Transverse colon (tissue), 4 donors: ENCODE measurements at places on chromosomes 4 and X.

GRCh38 chrX:31819455-31819854, 747.6 kb upstream of the FTHL17 start:
- DNase-seq: no peak

DNA sequence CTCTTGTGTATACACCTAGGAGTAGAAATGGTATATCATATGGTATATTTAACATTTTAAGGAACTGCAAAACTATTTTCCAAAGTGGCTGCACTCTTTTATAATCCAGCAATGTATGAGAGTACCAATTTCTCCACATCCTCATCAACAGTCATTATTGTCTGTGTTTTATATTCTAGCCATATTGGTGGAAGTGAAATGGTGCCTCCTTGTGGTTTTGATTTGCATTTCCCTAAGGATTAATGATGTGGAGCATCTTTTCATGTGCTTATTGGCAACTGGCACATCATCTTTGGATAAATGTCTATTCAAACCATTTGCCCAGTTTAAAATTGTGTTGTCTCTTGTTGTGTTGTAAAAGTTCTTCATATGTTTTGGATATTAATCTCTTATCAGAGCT, 9.6 kb downstream of the BMP15 start:
- no peak for DNase-seq

DNA sequence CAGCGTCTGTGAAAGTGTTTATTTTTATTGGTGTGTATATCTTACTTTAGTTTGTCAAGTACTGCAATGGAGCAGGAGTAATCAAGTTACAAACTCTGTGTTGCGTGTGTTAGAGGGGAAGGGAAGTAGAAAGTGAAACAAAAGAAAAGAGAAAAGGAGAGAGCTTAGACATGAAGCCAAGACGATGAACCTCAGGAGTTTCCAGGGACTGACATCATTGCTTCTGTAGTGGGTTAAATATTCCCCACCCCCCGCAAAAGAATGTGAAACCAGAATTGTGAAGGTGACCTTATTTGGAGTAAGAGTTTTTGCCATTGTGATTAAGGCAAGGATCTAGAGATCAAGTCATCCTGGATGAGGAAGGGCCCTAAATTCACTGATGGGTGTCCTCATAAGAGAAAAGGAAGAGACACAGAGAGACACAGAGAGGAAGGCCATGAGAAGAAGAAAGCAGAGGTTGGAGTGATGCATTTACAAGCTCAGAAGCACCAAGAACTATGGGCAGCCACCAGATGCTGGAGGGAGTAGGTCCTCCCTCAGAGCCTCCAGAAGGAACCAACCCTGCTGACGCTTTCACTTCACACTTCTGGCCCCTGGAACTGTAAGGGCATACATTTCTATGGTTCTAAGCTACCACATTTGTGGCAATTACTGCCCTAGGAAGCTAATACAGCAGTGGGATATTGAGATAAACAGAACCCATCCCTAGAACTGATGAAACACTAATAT, 173.6 kb upstream of the SFRP2 start:
- no peak for DNase-seq

DNA sequence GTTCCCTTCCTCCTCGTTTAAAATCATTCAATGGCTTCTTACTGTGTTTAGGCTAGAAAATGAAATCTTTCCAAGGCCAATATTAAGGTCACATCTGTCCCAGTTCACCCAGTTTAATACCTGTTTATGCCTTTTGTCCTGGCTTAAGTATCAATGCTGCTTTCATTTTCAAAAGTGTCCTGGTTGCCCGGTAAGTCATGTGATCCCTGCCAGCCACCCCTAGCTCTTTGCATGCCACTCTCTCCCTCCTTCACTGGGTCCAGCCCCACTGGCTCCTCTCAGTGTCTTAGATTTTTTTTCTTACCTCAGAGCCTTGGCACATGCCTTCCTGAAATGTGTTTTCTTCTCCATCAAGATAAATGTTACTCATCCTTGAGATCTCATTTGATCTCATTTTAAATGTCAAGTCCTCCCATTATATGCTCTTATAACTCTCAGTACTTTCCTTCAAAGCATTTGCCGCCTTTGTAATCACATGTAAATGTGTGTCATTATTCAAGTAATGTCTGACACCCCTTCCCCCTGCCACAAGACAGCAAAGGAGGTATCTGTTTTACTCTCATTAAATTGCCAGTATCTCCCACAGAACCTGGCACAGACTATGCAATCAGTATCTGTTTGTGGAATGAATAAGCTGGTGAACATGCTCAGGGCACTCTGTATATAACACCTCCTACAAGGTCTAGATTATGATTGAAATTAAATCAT, 472.5 kb upstream of the RPS6KA3 start:
- DNase-seq: no peak

GRCh38 chr4:114465766-114466165, 132.8 kb upstream of the UGT8 start:
- DNase-seq: no peak

DNA sequence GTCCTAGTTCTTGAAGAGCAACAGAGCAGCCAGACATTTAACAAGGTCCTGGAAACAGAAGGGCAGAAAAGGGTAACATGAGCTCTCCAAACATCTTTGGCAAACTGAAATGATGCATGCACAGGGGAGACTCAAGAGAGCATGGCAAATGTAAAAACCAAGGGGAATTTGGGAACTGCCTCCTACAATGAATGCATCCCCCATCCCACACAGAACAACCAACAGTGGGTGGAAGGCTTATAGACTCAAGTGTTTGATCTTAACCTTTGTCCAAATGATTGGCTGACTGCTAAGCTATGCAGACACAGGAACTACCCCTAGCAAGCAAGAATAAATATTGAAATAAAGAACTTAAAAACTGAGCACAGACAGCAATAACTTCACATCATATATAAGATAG, 74.4 kb downstream of the CENPC start:
- DNase-seq: no peak

- DNase-seq: peak; percentile 61
Measured at GRCh38 chr4:88283661-88284438, 511 bp downstream of the PPM1K start.

DNA sequence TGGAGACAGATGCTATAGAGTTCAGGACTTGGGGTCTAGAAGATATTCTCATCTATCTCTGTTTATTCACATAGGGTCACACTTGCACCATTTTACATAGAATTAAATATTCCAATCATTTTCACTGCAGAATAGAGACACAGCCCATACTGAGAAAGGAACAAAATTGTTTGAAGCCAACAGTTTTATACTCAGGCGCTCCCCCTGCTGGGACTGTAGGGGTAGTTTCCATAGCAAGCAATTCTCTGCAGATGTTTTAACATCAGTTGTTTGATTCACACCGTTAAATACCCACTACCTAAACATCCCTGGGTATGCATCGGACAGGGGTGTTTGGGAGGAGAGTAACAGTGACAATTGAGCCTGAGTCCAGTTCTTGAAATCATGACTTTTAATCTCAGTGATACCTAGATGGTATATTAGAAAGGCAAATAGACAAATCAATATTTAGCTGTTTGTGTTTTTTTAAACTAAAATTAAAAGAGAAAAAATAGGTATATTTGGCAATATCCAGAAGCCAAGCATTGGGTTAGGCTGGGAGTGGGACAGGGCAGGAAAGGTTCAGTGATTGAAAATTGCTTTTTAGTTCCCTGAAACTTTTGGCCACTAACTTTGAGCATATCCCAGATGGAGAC, 33.8 kb downstream of the LONRF3 start:
- peak; percentile 21 for DNase-seq

DNA sequence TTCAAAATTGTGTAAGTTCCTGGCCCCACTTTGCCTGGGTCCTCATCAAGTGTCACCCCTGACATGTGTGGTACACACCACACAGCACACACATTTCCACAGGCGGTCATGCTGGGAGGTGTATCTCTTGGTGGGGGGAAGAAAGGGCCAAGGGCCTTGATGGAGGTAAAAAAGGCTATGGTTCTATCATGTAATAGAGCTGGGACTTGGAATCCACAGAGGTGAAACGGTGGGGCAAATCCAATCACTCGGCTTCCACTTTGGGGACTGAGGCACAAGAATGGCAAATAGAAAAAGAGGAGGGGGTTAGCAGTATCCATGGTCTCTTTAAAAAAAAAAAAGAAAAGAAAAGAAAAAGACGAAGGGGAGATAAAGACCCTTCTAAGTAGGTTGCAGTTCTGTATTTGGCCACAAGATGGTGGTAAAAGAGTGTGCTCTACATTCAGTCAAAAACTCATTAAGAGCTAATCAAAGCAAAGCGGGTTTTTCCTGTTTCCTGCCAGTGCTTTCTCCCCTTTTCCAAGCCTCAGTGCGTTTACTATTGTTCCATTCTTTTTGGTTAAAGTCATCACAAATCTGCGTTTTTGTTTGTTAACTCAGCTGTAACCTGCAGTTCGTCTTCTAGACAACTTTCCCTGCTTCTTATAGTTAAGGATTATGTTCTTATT, 37.0 kb upstream of the ATP6AP2 start:
- DNase-seq: no peak

GRCh38 chr4:182346675-182347375, 103.6 kb downstream of the TENM3 start:
- DNase-seq: no peak

- DNase-seq: no peak
Measured at GRCh38 chrX:4764888-4765287, 1051.4 kb upstream of the PRKX start.

- no peak for DNase-seq
Measured at GRCh38 chrX:122582975-122583305, 601.1 kb upstream of the GRIA3 start.

DNA sequence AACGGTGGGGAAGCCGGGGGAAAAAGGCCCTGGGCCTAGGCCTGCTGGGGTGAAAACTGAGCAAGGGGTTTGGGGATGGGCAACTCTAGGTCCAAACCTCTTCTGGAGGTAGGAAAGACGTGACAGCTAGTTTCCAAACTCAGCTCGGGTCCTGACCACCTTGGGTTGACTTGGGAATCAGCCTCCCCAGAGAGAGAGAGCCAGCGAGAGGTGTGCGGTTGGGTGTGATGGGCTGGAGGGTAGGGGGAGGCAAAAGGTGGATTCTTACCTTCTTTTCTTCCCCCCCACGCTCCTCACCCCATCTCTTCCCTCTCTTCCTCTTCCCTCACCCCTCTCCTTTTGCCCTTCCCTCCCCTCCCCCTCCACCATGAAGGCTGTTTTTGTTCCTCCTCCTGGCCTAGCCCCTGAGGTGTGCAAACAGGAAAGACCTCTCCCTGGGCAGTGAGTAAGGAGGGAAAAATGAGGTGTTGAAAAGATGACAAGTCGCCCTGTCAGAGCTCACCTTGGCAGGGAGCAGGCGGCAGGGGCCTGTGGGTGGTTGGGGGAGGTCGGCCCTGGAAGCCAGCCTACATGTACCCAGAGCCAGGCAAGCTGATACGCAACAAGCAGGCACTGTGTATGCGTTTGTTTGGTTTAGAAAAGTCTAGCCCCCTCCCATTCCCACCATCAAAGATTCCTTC, 14.8 kb downstream of the PJA1 start:
- DNase-seq: no peak

DNA sequence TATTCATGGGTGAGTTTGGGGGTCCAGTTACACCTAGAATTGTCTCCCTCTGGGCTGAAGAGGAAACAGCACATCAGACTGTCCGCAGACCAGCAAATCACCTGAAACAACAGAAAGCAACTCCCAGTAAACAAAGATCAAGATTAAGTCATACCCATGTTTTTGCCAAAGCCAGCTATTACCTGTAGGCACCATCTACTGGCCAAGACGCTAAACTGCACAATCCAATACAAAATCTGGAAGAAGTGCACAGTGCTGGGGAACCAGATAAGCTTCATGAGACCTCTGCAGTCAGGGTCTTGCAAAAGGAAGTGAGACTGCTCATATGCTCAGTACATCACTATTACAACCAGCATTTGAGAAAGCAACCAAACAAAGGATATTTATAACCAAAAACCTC, 157.5 kb upstream of the ITM2A start:
- DNase-seq: no peak

GRCh38 chr4:111854494-111855087, 290.7 kb upstream of the FAM241A start:
- DNase-seq: peak; percentile 11
